ENCODE measurements at places on chromosomes 2 and 18.

GRCh38 chr2:100246163-100247145 lies 75.8 kb downstream of the LONRF2 start:
- DNase-seq: no peak

DNA sequence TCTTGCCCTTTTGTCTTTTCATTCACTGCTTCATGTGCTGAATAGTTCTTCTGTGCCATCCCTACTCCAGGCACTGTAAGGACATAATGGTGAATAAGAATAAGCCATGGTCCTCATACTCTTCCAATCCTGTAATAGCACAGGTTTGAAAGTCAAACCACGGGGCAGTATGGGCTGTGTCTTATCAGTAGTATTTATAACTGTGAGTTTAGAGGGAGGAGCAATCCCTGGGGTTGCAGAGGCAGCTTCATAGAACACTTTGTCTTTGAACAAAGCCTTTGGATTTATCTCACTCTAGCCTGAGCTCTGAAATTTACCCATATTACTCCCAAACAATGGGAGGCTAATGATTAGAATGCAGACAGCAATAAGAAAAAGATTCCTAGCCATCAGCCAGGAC lies 30.2 kb upstream of the ALK start:
- no peak for DNase-seq

GRCh38 chr2:31193806-31194205 lies 23.5 kb downstream of the CAPN14 start:
- DNase-seq: no peak

DNA sequence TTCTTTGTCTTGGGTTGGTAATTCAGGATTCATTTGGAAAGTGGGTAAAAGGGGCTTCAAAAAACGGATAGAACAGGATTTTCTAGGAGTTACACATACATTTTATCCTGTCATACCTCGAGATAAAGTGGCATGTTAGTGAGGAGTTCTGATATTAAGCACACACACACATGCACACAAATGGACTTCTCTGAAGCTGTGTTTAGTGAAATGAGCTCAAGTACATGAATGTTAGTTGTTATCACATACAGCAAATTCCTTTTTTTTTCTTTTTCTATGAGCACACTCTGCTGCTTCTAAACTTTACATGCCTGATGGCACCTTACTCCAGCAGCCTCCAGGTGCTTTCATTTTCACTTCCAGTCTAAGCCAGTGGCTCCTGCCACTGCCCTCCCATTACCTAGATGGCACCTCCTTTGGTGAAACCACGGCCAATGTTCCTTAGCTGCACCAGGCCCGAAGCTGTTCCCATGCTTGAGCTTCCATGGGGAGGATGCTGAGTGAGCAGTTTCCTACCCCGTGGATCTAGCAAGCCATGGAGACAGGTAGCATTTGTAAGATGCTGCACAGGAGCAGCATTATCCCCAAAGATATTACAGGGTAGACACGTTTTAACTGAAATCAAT lies 49.7 kb downstream of the STAT1 start:
- no peak for DNase-seq

- DNase-seq: no peak
Observed at GRCh38 chr2:203870481-203870880, 2.9 kb downstream of the CTLA4 start.

DNA sequence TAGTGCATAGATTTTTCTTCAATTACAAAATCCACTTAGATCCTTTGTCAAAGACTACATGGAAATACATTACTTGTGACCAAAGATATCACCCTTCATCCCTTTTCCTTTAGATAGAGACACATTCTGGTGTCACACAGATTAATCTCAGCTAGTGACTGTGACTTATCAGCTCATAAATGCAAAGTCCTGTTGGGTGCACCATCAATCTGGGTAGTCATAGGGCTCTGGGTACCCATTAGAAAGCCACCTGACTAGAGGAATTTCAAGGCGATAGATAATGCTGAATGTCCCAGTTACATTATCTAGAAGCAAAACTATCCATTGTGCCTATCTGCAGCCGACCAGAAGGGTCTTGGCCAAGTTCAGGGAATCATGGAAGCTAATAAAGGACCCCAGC lies 2.6 kb upstream of the APOB start:
- no peak for DNase-seq

GRCh38 chr2:168740788-168741187 lies 61.6 kb upstream of the NOSTRIN start:
- DNase-seq: no peak

DNA sequence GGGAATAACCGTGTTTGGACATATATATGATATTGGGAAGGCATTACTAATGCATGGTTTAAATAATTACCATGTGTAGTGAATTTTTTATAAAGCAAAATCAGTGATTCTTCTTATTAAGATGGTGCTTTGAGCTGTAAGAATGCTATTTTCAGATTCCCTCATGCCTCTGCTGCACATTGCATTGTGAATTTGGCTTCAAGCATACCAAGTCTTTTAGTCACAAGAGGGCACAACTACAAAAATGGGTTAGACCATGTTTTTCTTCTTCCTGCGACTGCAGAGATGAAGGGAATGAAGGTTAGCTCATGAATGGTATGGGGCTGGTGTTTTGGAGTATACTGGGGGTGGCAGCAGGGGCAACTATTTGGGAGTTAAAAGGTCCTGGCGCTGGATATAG lies 320.1 kb downstream of the SLC4A3 start:
- peak; percentile 11 for DNase-seq

DNA sequence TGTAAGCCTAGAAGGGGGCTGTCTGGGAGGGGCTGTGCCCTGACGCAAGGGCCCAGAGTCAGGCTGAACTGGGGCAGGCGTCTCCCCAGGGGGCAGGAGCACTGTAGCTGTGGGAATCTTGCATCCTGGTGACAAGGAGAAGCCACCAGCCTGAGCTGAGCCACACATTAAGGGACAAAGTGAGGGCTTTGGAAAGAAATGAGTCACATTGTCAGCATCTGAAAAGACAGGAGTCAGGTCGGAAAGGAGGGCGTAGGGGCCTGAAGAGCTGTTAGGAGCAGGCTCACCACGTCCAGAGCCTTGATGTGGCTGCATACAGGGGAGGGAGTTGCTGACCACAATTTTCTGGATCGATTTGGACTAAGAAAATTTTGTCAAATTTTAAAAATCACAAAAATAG lies 298.6 kb downstream of the CYP26B1 start:
- no peak for DNase-seq
